ENCODE measurements at places on chromosomes 16 and 17.
A peak's percentile ranks its signal among the peaks of the same experiment; 100 is the strongest.

GRCh38 chr16:64440421-64440831 lies 681.4 kb downstream of the CDH11 start:
- DNase-seq, result peak; percentile 98

DNA sequence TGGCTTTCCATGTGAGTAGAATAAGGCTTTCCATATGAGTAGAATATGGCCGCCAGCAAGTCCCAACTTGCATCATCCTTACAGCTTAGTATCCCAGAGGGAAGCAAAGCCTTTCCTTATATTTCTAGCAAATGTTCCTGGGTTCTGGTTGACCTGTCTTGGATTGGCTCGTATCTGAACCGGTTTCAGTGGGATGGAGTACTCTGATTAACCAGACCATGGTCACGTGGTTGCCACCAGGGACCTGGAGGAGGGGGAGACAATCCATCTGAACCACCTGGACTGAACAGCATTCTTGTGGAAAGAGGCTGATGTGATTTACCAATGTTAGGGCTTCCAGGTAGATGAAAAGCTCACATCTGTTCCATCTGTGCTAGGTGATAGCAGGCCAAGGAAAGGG lies 89.0 kb downstream of the SHISA6 start:
- no peak for DNase-seq

GRCh38 chr16:2102471-2102870 lies 33.2 kb downstream of the PKD1 start:
- no peak for DNase-seq

- no peak for DNase-seq
Observed at GRCh38 chr17:48478224-48479013, 48.4 kb upstream of the SKAP1 start.

GRCh38 chr17:82297280-82297713 lies 20.1 kb downstream of the CD7 start:
- peak; percentile 30 for DNase-seq

DNA sequence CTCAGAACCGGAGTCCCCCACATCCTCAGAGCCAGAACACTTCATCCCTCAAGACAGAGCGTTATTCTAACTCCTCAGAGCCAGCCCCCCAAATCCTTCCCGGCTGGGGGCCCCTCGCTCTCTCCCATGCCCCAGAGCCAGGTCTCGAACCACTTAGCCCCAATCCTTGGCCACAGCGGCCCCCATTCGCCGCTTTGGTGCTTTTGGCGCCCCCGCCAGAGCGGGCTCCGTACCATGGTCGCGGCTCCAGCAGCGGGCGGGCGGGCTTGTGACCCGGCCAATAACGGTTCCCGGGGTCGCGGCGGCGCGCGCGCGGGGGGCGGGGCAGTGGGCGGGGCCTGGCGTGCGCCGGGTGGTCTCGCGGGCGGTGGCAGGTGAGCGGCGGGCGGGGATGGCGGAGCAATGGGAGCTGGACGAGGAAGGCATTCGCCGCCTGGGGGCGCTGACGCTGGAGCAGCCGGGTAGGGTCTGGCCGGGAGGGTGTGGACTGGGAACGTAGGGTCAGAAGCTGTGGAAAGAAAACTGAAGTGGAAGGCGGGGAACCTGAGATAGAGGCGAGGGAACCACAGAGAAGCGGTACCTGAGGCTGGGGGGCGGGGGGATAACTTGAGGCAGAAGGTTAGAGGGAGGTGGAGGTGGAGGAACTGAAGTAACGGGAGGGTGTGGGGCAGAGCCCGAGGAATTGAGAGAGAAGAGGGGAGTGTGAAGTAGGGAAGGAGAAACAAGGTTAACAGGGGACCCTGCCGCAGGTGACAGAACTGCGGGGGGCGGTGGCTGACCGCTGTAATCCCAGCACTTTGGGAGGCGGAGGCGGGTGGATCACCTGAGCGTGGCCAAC lies at the start of the genes KCTD19 and LRRC36:
Gene KCTD19 (minus strand): TSS at position 270 of the 838 bp plus-strand sequence. CDS start 34 bp downstream, at position 236.
Gene LRRC36 (plus strand): TSS at position 344 of the 838 bp plus-strand sequence. CDS start 48 bp downstream, at position 392.
- DNase-seq, result no peak

DNA sequence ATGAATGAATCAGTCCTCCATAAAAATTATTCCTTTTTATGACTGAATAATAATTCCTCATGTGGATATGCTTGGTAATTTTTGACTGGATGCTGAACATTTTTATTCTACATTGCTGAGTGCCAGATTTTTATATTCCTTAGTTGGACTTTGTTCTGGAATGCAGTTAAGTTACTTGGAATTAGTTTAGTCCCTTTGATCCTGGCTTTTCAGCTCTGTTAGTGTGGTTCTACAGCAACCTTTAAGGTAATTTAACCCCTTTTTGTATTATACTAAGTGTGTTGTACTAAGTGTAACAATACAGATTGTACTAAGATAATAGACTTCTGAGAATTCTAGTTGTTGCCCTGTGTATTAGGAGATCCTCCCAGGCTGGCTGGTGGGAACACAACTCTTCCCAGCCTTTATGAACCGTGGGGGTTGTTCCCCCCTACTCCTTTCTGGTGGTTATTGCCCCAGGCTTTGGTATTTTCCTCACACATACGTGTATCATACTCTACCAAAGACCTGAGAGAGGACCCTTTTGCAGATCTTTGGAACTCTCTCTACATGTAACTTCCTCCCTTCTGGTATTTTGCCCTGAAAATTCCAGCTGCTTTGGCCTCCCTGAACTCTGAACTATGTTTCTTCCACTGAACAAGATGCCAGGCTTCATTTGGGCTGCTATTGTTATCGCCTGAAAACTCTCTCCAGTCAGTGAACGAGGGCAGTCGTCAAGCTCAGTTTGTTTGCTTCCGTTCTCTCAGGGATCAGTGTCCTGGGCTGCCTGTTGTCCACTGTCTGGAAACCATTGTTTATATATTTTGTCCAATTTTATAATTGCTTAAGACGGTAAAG lies 30.5 kb downstream of the TANGO6 start:
- DNase-seq, result no peak

DNA sequence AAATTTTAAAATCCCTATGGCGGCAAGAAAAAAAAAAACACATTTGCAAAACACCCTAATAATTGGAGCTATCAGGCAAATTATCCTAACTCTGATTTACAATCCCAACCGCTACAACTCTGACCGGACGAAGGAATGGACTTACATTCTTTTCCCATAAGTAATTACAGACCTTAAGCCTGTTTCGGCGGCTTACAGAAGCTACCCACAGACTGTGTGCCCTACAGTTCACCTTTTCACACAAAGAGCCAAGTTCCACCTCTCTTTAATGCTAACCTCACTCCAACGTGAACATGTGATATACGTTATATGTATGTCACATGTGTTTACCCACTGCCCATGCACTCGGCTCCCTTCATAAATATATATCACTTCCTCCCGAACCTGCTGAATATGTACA lies 8.7 kb upstream of the MEAK7 start:
- DNase-seq, result peak; percentile 91

DNA sequence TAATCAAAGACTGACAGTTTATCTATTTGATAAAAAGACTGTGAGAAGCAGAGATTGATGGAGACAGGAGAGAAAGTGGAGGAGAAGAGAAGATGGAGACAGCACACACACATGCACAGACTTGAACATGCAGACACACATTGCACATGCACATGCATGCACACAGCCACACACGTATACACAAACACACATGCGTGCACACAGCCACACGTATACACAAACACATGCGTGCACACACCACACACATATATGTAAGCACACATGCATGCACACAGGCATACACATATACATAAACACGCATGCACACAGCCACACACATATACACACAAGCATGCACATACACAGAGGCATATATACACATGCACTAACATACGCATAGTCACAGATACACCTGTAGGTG lies 313.4 kb downstream of the HAPSTR1 start:
- no peak for DNase-seq

DNA sequence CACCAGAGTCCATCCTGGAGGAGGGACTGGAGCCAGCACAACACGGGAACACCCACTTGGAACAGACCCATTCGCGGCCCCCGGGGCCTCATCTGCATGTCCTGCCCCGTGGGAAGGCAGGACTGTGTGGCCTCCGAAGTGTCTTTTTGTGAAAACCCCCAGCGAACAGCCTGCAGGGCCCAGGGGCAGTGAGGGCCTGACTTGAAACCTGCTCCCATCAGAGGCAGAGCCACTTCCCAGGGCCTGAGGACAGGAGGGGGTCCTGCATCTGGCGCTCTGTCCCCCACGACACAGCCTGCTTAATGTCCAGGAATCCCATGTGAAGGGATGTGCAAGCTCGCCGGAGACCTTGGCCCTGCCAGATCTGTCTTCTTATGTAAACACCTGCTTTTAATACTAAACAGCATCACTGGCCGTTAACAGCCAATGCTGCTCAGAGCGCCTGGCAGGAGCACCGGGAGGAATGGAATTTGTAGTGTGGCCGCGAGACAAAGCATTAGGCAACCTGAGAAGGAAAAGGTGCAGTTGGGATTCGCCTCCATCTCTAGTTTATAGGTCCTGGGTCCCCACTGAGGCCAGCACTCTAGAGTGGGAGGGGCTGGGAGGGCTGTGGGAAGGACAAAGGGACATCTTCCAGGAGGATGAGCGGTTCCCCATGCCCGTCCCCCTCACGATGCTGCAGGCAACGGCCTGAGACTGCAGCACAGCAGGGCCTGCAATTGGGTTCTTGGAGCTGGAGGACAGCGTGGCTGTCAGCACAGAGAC lies 9.6 kb upstream of the EVPL start:
- no peak for DNase-seq

- DNase-seq, result no peak
Observed at GRCh38 chr17:82592289-82592766, 55.9 kb downstream of the WDR45B start.

DNA sequence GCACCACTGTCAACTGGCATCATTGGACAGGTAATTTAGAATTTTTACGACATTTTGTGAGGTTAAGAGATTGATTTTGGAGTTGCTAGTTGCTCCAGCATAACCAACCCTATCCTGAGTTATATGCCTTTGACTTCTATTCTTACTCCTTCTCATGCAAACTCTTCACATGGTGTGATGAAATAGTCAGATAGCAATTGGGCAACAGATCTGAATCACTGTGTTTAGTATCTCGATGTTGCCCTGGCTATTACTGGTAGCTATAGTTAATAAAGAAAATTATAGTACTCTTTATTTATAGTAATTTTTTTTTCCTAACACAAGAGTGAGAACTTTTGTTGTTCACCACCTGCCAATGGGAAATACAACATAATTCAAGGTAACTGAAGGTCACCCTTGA lies 494.8 kb upstream of the TOM1L1 start:
- no peak for DNase-seq

DNA sequence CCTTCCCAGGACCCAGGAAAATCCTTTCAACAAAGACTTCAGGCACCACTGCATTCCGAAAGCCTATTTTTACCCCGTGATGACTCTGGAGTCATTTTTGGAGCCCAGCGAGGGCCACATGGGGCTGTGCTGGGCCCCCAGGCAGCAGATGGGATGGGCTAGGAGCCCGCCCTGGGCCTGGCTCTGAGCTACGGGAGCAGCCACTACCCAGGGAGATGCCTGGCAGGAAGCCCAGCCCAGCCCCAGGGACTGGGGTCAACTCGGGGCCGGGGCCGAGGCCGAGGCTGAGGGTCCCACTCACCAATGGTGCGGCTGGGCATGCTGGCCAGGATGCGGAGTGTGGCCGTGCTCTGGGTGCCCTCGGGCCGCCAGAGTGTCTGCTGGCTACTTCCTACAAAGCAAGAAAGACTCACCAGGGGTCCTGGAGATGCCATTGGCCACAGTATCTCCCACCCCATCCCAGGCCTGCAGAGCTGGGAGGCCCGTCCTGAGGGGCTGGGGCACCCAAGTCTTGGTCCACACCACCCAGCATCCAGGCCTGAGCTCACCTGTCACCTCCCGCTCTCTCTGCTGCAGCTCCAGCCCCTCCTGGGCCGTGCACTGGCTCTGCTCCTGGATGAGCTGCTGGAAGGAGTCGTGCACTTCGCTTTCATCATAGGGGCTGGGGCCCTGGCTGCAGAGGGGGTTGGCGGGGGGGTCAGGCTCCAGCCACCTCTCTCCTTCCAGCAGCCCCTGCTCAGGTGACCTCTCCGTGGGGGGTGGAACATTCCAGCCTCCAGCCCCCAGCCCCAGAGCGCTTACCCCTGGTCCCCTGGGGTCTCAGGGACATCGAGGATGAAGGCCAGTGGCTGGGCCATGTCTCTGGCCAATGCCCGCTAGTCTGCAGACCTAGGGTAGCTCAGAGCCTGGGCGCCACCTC lies 2.3 kb downstream of the TMC6 start:
- no peak for DNase-seq

GRCh38 chr17:7631398-7632380 lies 1.8 kb downstream of the SHBG start:
- DNase-seq, result no peak

DNA sequence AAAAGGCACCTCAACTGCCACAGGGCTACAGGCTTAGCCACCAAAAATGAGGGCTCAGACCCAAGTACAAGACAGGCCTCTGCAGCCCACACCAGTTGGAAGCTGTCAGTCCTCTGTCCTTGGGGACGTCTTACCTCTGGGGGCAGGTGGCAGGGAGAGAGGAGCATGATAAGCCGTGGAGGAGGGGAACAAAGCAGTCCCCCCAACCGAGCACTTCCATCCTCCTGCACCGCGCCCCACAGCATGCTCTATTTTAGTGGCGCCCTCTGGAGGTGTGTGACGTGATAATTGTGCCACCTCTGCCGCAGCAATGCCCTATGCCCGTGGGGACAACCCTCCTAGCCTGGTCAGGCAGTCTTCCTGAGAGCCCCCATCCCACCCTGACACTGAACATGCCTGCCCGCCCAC lies 13.6 kb downstream of the G6PC3 start:
- DNase-seq, result no peak

GRCh38 chr17:77332981-77333685 lies 192.4 kb downstream of the SEC14L1 start:
- peak; percentile 95 for DNase-seq

GRCh38 chr16:89795676-89796075 lies 20.8 kb downstream of the FANCA start:
- no peak for DNase-seq

DNA sequence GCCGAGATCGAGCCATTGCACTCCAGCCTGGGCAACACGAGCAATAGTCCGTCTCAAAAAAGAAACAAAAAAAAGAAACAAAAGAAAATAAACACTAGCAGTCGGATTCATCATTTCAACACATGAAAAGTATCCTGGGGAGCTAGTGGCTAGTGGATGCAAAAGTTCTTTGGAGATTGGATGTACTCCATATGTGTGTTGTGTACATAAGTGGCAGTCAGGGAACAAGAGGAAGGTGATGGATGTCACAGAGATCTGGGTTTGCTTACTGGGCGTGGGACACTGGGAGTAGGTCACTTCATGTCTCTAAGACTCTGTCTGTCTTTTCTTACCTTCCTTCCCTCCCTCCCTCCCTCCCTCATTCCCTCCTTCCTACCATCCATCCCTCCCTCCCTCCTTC lies 35.4 kb downstream of the MRC2 start:
- no peak for DNase-seq

- DNase-seq, result no peak
Observed at GRCh38 chr17:72743037-72743467, 349.4 kb downstream of the SLC39A11 start.

GRCh38 chr17:79833744-79834564 lies 5.3 kb downstream of the CBX4 start:
- DNase-seq, result no peak

GRCh38 chr16:30367349-30368009 lies 2.8 kb downstream of the TBC1D10B start:
- DNase-seq, result no peak

GRCh38 chr17:45353043-45353442 lies 36.2 kb upstream of the MAP3K14 start:
- no peak for DNase-seq
